ENCODE measurements at places on chromosomes 2 and 18. TPM values are rescaled to one million over a fixed set of nuclear protein-coding genes. Genes with fewer than 3 reads are reported as not detected.

Gene RUFY4
- not detected for total RNA-seq

Gene SLC23A3
- 0.58 TPM for total RNA-seq

Gene FAM110C
- total RNA-seq: 8.7 TPM

Gene WDSUB1
- total RNA-seq: 1.3 TPM

Gene FAM228B
- 8.5 TPM for total RNA-seq

Gene CABYR
- 0.73 TPM for total RNA-seq

DNA sequence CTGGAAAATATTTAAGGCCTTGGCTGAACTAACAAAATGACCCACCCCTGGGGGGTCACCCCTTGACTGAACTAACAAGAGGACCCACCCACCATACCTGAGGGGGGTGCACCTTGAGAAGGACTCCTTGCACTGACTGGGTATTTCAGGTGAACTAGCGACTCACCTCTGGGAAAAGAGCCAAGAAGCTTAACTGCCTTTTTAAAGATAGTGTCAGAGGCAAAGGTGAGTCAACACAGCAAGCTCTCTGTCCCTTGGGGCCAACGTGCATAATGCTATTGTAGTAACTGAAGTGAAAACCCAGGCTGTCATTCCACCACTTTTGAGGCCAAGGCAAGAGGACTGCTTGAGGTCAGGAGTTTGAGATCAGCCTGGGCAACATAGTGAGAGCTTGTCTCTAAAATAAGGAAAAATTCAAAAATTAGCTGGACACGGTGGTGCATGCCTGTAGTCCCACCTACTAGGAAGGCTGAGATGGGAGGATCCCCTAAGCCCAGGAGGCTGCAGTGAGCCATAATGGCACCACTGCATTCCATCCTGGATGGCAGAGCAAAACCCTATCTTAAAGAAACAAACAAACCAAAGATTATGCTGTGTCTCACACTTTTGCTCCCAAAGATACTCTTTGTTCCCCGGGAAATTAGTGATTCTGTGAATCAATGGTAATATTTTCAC lies 36.4 kb upstream of the ZCCHC2 start:
- peak; percentile 90 for DNase-seq

DNA sequence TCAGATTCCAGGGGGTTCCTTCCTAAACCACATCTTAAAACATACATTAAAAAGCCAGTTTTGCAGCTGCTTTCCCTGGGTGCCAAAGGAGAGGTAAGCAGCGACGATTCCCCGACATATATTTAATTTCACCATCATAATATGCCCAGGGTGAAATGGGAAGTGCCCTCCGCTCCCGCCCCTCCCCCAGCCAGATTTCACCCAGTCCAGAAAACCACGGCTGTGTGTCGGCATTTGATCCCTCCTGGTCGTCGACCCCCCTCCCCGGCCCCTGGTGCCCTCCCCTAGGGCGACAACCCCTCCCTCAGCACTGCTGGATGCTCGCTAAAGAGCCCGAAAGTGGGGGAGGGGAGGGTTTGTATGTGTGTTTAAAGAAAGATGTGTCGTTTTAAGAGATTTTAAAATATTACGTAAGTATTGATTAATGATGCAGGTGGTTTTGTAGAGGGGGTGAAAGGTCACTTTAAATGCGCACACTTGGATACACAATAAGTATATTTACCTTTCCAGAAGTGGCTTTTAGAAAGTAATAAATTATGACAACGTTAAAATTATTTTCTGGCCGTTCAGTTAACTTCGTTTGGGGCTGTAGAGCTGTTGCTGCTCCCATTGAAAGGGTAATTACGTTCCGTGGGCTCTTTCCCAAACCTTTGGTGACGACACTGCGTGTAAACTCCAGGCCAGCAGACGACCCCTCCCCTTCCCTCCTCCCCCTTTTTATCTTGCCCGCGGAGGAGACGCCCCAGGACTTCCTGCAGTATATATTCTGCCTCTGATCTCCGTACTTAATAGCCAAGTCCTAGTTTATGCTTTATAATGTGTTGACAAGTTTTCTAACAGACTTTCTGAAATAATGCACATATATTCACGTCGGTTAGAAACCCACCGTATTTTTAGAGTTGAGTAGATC lies 3.4 kb upstream of the BCL11A start:
- no peak for DNase-seq

DNA sequence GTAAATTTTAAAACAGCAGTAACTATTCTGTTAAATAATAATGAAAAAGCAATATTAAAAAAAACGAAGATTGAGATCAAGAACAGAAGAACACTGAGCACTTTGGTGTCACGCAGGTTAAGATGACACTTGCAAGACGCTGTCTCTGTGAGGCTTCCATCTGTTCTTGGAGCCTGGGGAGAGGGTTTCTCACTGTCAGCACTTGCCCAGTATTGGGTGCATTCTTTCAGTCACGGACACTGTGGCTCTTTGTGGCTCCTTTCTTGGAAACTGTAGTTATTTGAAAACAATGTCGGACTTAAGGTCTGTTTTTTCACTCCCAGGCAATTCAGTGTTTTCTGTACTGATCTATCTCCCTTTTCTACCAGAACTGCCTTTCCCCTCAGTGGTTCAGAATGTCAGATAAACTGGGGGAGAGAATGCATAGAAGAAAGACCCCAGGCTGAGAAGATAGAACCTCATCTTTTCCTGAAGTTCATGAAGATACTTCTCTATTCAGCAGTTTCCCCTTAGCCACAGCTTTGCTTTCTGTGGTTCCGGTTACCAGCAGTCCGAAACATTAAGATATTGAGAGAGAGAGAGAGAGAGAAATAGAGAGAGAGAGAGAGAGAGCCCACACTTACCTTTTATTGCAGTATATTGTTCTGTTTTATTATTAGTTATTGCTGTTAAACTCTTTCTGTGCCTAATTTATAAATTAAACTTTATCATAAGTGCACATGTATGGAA lies 283.3 kb downstream of the DCDC2C start:
- no peak for DNase-seq

DNA sequence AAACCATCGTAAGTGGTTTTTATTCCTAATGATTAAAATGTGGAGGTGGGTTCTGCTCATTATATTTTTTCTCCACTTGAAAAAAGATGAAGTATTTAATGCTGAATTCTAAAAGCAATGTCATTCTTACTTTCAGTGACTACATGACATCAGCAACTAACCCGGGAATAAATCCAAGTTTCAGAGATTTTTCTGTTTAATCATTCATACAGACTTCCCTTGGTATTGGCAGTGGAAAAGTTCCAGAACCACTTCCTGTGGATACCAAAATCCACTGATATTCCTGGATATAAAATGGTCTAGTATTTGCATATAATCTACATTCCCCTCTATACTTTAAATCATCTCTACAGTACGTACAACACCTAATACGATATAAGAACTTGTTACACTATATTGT lies 128.6 kb downstream of the ZNF532 start:
- DNase-seq: peak; percentile 58

GRCh38 chr2:77156599-77156998 lies 365.6 kb downstream of the LRRTM4 start:
- DNase-seq: no peak

GRCh38 chr2:10900216-10901109 lies 11.3 kb upstream of the KCNF1 start:
- DNase-seq: peak; percentile 55

DNA sequence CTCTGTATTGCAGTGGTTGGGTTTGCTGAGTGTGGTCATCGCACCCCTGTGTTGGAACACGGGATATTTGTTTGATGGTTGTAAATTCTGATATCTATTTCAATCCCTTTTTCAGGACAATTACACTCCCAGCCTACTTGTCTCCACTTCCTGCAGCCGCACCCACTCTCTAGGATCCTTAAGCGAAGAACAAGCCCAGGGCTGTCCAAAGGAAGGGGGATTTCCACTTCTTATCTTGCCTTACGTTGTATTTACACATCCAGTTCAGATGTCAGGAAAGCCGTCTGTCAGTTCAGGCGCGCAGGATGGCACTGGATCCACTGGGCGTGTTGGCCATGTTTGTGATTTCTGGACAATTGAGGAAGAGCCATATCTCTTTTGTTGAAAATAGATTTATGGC lies 834.5 kb upstream of the SALL3 start:
- no peak for DNase-seq

- DNase-seq: no peak
These were observed 59.5 kb downstream of the ATAD2B start for GRCh38 chr2:23867449-23867848.

DNA sequence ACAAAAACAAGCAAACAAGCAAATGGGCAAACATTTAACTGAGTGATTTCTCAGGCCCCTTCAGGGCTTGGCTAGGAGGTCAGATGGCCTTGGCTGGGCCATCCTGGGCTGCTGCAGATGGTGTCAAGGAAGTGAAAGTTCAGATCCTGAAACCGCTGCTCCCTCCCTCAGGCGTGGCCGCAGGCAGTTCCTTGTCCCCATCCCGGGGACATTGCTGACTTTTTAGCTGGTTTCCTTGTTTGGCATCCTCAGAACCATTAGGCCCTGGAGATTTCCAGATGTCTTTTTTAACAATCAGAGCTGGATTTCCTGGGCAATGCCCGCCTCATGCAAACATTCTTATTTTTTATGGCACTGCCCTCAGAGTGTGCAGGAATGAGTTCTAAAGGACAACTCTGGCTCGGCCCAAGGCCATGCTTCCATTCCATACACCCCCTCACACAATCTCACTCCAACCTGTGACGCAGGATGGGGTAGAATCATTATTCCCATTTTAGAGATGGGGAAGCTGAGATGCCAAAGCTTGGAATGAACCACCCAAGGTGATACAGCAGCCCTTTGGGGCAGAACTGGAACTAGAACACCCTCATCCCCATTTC lies 86.1 kb upstream of the ZCCHC2 start:
- no peak for DNase-seq

GRCh38 chr2:55415300-55415699 lies 4.4 kb downstream of the CCDC88A start:
- no peak for DNase-seq

- no peak for DNase-seq
These were observed 36.2 kb upstream of the HS6ST1 start for GRCh38 chr2:128354726-128355470.

GRCh38 chr18:58360324-58360723 lies 268.6 kb downstream of the ALPK2 start:
- no peak for DNase-seq

DNA sequence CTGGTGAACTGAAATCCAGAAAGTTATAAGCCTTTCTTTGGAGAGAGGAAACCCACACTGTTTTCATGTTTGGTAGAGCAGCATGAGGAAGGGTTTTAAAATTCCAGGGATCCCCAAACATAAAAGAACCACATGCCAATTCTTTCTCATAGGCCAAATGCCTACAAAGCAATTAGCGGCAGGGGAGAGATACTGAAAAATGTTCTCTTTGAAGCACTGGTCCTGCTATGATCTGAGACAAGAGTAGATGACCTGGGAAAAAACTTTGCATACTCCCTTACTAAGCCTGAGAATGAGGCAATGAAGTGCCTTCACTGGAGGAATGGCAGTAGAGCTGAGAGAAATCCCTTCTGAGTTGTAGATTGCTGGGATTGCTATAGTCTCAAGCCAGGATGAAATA lies 1261.7 kb downstream of the DSC3 start:
- DNase-seq: no peak

GRCh38 chr2:191833356-191833755 lies 13.5 kb downstream of the CAVIN2 start:
- no peak for DNase-seq
